ENCODE measurements at places on chromosomes 12 and 14.

- no peak for DNase-seq
These were observed 3.3 kb downstream of the KRT18 start for GRCh38 chr12:52952076-52952801.

DNA sequence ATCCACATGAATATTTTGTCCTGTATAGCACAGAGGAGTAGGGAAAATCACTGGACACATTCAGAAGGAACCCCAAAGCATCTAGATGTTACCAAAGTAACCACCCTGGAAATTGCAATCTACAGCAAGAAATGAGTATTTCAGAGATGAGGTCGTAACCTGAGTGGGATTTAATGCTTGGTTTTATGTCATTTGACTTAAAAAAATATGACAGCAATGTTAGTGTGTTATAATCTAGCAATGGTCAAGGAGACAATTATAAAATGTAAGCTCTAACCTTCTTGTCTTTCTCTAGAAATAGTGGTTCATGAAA lies 256.6 kb downstream of the NAV3 start:
- no peak for DNase-seq

- DNase-seq = no peak
These were observed 362.9 kb downstream of the PCNX1 start for GRCh38 chr14:71270111-71270510.

- no peak for DNase-seq
These were observed 84.2 kb downstream of the SCN8A start for GRCh38 chr12:51675071-51675803.

- DNase-seq = no peak
These were observed 58.0 kb downstream of the MIS18BP1 start for GRCh38 chr14:45194964-45195363.

DNA sequence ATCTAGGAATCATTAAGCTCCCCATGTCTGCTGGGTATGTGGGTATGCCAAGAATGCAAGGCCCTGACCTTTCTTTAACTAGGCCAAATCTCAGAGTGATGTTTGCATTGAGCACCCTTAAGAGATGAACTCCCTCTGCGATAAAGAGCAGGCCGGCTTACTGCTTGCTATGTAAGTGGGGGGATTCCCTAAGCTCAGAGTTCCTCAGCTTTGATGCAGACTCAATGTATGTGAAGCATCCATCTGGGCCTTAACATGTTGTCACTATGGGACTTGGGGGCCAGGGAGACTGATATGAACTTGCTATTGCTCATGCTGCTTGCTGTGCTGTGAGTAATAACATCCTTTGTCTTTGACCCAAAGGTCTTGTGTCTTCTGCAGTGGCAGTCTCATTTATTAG lies 149.7 kb downstream of the C12orf75 start:
- DNase-seq = no peak

DNA sequence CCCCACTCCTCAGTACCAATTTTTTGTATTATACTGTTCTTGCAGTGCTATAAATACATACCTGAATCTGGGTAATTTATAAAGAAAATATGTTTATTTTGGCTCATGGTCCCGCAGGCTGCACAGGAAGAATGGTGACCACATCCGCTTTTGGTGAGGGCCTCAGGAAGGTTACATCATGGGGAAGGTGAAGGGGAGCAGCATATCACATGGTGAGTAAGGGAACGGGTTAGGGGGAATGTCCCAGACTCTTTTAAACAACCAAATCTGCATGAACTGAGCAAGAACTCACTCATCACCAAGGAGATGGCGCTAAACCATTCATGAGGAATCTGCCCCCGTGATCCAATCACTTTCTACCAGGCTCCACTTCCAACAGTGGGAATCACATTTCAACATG lies 40.0 kb downstream of the OSBPL8 start:
- DNase-seq = no peak

DNA sequence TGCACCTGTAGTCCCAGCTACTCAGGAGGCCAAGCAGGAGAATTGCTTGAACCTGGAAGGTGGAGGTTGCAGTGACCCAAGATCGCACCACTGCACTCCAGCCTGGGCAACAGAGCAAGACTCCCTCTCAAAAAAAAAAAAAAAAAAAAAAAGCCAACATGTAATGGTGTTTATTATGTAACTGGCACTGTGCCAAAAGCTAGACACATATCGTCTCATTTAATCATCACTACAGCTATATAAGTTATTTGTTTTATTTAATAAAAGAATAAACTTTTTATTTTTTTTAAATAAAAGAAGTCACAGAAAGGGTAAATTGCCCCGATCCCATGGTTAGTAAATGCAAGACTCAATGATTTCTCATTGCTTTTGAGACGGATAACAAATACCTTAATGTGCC lies 76.9 kb downstream of the PTCSC3 start:
- no peak for DNase-seq

GRCh38 chr12:10632226-10632625 lies 18.8 kb upstream of the MAGOHB start:
- DNase-seq = no peak

GRCh38 chr14:65027127-65027799 lies 40.6 kb downstream of the FNTB start:
- no peak for DNase-seq

DNA sequence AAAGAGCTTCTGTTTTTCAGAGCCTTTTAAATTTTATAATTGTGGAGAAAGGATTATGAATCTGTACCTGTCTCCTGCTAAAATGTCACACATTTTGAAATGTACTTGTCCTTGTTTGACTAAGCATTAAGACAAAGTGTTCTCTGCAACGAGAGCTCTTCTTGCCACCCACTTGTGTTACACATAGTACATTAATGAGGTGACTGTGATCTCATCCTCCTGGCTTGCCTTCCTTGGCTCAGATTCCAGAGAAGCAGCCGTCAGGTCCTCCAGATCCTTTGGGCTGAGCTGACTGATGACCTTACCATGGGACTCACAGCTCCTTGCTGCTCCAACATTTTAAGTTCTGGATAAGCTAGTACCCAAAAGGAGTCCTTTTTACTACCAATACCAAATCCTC lies 81.4 kb downstream of the BBS10 start:
- no peak for DNase-seq
